ENCODE measurements at places on chromosomes 6 and 20.
A peak's percentile ranks its signal among the peaks of the same experiment; 100 is the strongest.

DNA sequence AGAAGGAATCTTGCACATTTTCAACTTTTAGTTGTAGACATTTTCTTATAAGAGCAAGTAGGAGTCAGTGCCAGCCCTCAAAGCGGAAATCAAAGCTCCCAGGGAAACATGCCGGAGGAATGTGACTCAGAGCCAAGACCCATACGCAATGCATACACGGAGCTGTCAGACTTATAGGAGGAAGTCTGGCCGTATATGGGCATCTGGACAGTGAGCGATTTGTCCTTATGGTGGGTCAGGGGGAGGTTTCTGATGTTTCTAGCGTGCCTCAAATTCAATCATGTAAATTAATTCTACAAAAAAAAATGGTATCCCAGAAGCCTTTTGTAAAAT is 3.6 kb upstream of the CCN2 start:
- DNase-seq, result peak; percentile 94

GRCh38 chr20:53080969-53081871 is 109.1 kb downstream of the TSHZ2 start:
- no peak for DNase-seq

- no peak for DNase-seq
These were observed 699.3 kb downstream of the RNF144B start for GRCh38 chr6:19086480-19086879.

- DNase-seq, result no peak
These were observed 203.4 kb downstream of the TTLL2 start for GRCh38 chr6:167528239-167528638.

GRCh38 chr20:33301192-33301930 is 18.3 kb downstream of the BPIFB1 start:
- DNase-seq, result no peak

GRCh38 chr6:133710826-133711225 is 178.1 kb upstream of the TCF21 start:
- no peak for DNase-seq

GRCh38 chr6:36249536-36249935 is 20.3 kb upstream of the PNPLA1 start:
- DNase-seq, result no peak

- DNase-seq, result no peak
These were observed 131.5 kb downstream of the MACROD2 start for GRCh38 chr20:14126856-14127255.

DNA sequence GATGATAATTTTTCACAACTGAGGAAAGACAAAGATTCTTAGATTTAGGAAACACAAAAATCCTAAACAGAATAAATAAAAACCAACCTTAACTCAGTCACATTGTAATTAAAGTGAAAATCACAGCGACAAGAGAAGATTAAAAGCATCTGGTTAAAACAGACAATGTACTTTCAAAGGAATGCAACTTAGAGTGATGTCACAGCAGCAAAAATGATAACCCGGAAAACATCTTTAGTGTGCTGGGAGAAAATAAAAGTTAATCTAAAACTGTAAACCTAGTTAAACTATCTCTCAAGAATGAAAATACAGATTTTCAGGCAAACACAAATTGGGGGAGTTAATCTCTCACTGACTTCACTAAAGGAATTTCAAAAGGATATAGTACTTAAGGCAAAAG is 76.8 kb upstream of the OGFRL1 start:
- no peak for DNase-seq

GRCh38 chr20:2780948-2781347 is 19.5 kb downstream of the CPXM1 start:
- DNase-seq, result no peak
